HepG2 (cell line): ENCODE measurements at places on chromosomes 6 and 20. TPM values are rescaled to one million over a fixed set of nuclear protein-coding genes. Genes with fewer than 3 reads are reported as not detected.

GRCh38 chr6:6721606-6722005, 133.1 kb downstream of the LY86 start:
- H3K27me3 ChIP-seq: no peaks in the 10 kb centered on the region; the same call in 2 of the 3 replicates
- H3K4me3 ChIP-seq: no peak overlapping the region
- H3K4me1 ChIP-seq: peaks cover 31% of the 10 kb centered on the region
- no peak for DNase-seq
- no peak overlapping the region for H3K27ac ChIP-seq

DNA sequence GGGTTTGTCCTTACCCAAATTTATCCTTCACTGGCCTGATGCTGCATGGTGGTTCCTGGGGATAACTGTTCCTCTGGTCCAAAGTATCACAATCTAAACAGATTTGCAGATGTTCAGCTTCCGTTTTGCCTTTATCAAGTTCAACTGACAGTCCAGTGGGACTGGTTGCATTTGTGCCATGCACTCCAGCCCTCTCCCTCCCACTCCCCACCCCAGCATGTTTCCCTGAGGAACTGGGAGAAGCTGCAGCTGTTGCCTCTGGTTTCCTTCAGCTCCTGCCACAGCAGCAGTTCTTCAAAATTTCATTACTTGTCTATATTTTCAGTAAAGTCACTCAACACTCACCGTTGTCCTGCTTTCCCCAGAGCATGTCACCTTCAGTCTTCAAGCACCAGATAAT, 39.5 kb upstream of the KIF16B start:
- H3K27ac ChIP-seq: no peak overlapping the region
- H3K36me3 ChIP-seq: no peaks in the 10 kb centered on the region
- H3K4me1 ChIP-seq: peaks cover 8% of the 10 kb centered on the region
- no peak for DNase-seq
- H3K4me3 ChIP-seq: no peak overlapping the region

GRCh38 chr6:169990095-169991030, 238.9 kb downstream of the ERMARD start:
- H3K36me3 ChIP-seq: no peaks in the 10 kb centered on the region
- H3K27ac ChIP-seq: no peak overlapping the region
- H3K4me3 ChIP-seq: no peak overlapping the region
- H3K4me1 ChIP-seq: no peaks in the 10 kb centered on the region
- no peak for DNase-seq

GRCh38 chr20:22700367-22700766, 116.0 kb upstream of the FOXA2 start:
- no peak overlapping the region for H3K27ac ChIP-seq
- no peak for DNase-seq
- H3K36me3 ChIP-seq: no peaks in the 10 kb centered on the region
- no peak overlapping the region for H3K4me3 ChIP-seq
- no peaks in the 10 kb centered on the region for H3K4me1 ChIP-seq

- no peaks in the 10 kb centered on the region for H3K4me1 ChIP-seq
- H3K36me3 ChIP-seq: no peaks in the 10 kb centered on the region
- no peak for DNase-seq
- no peaks in the 10 kb centered on the region for H3K27me3 ChIP-seq
These were observed 267.2 kb upstream of the TCF21 start for GRCh38 chr6:133621751-133622150.

GRCh38 chr6:16956361-16956760, 145.5 kb upstream of the STMND1 start:
- no peaks in the 10 kb centered on the region for H3K36me3 ChIP-seq
- DNase-seq: no peak
- H3K27me3 ChIP-seq: 0 out of 3 replicates have a peak, but pooled peaks cover 2% of the 10 kb centered on the region
- H3K4me1 ChIP-seq: no peaks in the 10 kb centered on the region

- no peak overlapping the region for H3K27ac ChIP-seq
- H3K27me3 ChIP-seq: no peaks in the 10 kb centered on the region
- no peak for DNase-seq
- peaks cover 2% of the 10 kb centered on the region for H3K36me3 ChIP-seq
- H3K4me1 ChIP-seq: peaks cover 22% of the 10 kb centered on the region
These were observed 43.3 kb downstream of the SPATA2 start for GRCh38 chr20:49872056-49872455.

Gene PAK5
- not detected in 2 replicates for total RNA-seq

GRCh38 chr6:84118191-84118590, 84.6 kb downstream of the MRAP2 start:
- no peaks in the 10 kb centered on the region for H3K36me3 ChIP-seq
- no peak overlapping the region for H3K4me3 ChIP-seq
- DNase-seq: no peak

GRCh38 chr6:165637586-165637985, 25.5 kb downstream of the PDE10A start:
- no peak for DNase-seq
- H3K36me3 ChIP-seq: no peaks in the 10 kb centered on the region
- no peak overlapping the region for H3K4me3 ChIP-seq
- no peak overlapping the region for H3K27ac ChIP-seq
- H3K4me1 ChIP-seq: no peaks in the 10 kb centered on the region

DNA sequence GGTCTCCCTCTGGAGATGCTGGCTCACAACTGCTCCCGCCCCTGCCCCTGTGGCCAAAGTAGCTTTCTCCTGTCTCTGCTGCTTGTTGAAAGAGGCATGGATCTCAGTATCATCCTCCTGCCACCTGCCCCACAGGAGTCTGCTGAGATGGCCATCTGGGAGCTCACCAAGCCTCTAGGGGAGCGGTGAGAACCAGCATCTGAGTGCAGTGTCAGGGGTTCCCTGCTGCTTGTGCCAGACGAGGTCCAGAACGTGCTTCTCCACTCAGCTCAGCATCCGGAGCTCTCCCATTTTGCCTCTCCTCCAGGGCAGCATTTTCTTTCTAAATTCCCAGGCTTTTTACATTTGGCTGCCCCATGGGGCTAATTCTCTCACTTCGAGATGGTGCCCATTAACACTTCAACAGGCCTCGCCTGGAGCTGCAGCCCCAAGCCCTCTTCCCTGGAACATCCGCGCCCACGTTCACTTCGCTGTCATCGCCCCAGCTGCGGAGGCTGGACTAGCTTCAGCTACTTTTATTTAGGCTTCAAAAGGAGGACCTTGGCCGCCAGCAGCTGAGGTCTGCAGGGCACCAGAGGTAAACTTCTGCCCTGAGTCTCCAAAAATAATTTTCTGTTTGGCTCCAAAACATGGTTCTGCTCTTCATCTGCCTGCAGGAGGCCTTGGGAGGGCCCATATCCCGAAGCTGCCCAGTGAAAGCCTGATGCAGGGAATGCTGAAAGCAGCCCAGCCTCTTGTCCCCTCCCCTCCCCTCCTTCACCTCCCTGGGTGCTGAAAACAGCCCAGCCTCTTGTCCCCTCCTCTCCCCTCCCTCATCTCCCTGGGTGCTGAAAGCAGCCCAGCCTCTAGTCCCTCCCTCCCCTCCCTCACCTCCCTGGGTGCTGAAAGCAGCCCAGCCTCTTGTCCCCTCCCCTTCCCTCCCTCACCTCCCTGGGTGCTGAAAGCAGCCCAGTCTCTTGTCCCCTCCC, 25.2 kb upstream of the MLN start:
- H3K4me3 ChIP-seq: no peak overlapping the region
- no peak for DNase-seq
- H3K36me3 ChIP-seq: no peaks in the 10 kb centered on the region
- H3K27ac ChIP-seq: no peak overlapping the region

Gene TINAG
- 0.15 TPM in 1 of 2 replicates, not detected in the other for total RNA-seq

Gene CLPSL2
- total RNA-seq: not detected in 2 replicates

Gene SLC52A3
- not detected in 2 replicates for total RNA-seq

DNA sequence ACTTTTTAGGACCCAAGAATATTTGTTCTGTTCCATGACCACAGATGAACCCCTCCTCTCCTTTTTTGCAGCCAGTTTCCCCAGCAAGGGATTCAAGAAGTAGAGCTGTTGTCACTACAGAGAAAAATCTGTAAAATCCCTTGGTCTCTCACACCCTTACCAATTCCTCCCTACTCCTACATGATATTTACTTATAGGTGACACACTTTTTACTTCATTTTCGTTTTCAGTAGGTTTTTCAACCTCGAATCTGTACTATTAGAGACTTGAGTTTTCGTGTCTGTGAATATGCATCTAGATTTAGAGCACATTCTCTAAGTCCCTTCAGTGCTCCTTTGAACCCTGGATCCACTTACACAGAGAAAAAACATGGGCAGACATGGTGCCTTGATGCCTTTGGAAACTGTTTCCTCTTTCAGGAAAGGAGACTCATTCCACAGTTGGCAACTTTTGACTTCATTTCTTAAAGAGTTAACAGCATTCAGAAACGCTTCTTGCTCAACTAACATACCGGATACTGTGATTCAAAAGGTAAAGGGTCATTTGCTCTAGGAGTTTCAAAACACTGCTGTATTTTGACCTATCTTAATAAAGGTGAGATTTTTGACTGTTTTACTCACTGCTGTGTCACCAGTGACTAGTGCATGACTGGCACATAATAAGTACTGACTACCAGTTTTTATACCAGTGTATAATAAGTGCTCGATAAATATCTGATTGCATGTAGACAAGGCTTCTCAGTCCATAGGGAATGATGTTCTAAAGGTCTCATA, 50.6 kb downstream of the LAMA4 start:
- H3K27me3 ChIP-seq: no peaks in the 10 kb centered on the region; the same call in 2 of the 3 replicates
- peak; percentile 10 for DNase-seq
- no peaks in the 10 kb centered on the region for H3K36me3 ChIP-seq
- H3K27ac ChIP-seq: no peak overlapping the region

Gene SLPI
- not detected in 2 replicates for total RNA-seq

GRCh38 chr6:160330619-160331018, 17.6 kb upstream of the SLC22A3 start:
- H3K27me3 ChIP-seq: no peaks in the 10 kb centered on the region
- no peak for DNase-seq
- no peak overlapping the region for H3K4me3 ChIP-seq
- H3K27ac ChIP-seq: no peak overlapping the region
- H3K4me1 ChIP-seq: no peaks in the 10 kb centered on the region

DNA sequence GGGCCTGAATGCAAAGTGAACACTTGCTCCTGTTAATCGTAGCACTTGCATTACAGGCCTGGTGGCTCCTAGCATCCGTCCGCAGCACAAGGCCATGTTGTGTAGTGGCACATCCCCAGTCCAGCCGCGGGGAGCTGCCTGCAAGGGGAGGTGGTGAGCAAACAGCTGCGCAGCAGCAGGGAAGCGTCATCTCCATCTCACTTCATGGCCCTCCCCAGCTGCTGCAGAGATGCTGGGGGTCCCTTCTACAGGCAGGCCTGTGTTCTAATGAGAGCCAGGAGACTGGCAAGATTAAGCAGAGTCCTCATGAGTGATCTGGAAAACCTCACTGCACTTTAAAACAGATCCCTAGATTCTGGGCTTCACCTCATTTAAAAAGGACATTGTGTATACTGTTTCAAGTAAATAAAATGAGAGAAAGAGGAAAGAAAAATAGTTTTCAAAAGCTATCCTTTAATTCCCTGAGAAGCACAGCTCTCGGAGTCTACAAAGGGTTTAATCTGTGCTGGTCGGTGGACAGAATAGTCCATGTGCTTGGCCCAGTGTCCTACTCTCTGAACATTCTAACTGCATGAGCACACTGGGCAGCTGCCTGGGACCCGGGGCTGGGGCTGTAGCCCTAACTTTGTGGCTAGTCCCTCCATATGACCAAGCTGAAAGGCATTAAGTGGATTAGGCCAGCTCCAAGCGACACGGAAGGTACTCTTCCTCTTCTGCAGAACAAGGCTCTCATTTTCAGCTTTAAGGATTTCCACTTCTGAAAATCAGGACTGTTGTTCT, 125.8 kb downstream of the LY86 start:
- no peak for DNase-seq
- peaks cover 48% of the 10 kb centered on the region for H3K27me3 ChIP-seq
- H3K27ac ChIP-seq: no peak overlapping the region
- H3K4me3 ChIP-seq: no peak overlapping the region
- no peaks in the 10 kb centered on the region for H3K36me3 ChIP-seq

Gene SYCP2
- total RNA-seq: 0.07 and 0.25 TPM in 2 replicates

DNA sequence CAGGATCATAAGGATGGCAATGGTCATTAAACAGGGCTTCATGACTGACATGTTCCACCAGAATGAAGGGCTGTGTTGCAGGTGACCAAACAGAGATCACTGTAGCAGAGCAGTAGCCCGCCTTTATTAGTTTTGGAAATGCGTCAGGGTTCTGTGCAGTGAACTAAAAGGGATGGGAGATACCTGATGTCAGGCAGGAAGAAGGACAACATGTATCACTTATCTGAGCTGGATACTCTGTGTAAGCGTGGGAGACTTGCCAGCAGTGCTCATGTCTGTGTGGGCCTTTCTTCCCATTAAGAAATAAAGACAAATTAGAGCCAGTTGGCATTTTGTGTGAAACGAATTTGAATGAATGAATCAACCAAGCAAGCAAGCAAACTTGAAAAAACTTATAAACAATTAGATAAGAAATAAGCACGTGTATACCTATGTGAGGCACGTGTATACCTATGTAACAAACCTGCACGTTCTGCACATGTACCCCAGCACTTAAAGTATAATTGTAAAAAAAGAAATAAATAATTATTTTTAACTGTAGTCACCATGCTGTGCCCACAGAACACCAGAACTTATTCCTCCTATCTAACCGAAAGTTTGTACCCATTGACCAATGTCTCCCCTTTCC, at the start of gene DEFB116:
Gene DEFB116, minus strand, starts transcription at position 51 of the 628 bp plus-strand sequence. Its CDS starts 0 bp downstream, at position 51.
- no peaks in the 10 kb centered on the region for H3K4me1 ChIP-seq
- no peaks in the 10 kb centered on the region for H3K27me3 ChIP-seq
- H3K36me3 ChIP-seq: no peaks in the 10 kb centered on the region
- H3K4me3 ChIP-seq: no peak within 1 kb of the TSS
- DNase-seq: no peak

Gene RSPO3
- total RNA-seq: not detected in 2 replicates
